Stimulated activated CD8-positive, alpha-beta memory T cell treated with anti-CD3 and anti-CD28 coated beads, Interleukin-7, amount 100 ng/mL, for 1 hour (primary cell): ENCODE measurements at places on chromosomes 2 and 18.

- DNase-seq, result no peak
Measured at GRCh38 chr18:23646282-23646681, 16.4 kb downstream of the ANKRD29 start.

- no peak for DNase-seq
Measured at GRCh38 chr18:28715206-28715605, 538.3 kb upstream of the CDH2 start.

GRCh38 chr2:28362991-28363521, 29.6 kb upstream of the FOSL2 start:
- no peak for DNase-seq

DNA sequence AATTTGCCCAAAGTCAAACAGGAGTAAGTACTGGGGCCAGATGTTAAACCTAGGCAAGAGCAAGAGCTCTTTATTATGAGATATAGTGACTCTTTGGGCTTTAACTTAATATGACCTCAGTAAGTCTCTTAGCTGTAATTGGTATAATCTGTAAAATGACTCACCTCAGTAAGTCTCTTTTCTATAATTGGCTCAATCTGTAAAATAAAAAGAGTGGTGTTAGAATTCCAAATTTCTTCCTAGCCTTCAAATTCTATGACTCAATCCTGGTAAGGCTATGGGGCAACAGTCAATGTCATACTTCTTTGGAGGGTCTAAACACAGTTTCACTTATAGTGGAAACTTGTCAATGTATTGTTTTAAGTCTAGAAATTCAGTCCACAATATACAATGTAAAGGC, 1608.9 kb upstream of the PIK3C3 start:
- DNase-seq, result no peak

GRCh38 chr2:224781400-224781799, 65.2 kb upstream of the CCDC195 start:
- no peak for DNase-seq

DNA sequence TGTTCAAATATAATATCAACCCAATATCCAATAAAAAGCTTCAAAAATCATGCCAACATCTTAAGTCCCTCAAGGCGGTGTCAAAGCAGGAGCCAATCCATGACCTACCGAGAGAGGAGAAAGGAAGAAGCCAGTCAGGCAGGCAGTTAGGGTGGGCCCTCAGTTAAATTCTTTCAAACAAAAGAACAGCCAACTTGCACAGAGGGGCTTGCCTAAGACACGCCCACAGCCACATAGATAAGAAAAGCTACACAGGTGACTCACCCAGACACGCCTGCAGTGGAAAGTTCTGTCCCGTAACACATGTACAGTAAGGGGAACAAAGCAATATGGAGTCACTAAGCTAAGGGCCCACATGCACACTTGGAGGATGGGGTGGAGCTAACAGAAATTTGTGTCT, 61.3 kb downstream of the SP110 start:
- DNase-seq, result no peak

DNA sequence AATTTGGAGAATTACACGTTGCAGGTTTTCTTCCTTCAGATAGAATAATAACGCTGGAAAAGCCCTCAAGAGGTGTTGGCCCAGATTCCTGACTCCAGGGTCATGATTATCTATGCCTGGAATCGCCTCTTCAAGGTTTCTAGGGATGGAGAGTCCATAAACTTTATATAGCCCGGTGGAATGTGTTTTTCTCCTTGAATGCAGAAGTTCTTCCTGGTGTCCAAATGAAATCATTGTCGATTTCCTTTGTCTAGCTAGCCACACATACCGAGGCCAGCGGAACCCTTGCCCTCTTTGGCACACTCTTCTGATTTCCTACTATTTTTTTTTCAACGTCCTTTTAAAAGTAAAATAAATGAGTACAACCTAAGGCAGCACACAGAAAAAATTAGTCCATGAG, 117.8 kb downstream of the PID1 start:
- DNase-seq, result no peak

- no peak for DNase-seq
Measured at GRCh38 chr2:200839513-200839912, 24.9 kb downstream of the CLK1 start.

GRCh38 chr2:8416849-8417832, 264.7 kb upstream of the ID2 start:
- no peak for DNase-seq

GRCh38 chr2:123791684-123792083, 233.4 kb upstream of the CNTNAP5 start:
- DNase-seq, result no peak

DNA sequence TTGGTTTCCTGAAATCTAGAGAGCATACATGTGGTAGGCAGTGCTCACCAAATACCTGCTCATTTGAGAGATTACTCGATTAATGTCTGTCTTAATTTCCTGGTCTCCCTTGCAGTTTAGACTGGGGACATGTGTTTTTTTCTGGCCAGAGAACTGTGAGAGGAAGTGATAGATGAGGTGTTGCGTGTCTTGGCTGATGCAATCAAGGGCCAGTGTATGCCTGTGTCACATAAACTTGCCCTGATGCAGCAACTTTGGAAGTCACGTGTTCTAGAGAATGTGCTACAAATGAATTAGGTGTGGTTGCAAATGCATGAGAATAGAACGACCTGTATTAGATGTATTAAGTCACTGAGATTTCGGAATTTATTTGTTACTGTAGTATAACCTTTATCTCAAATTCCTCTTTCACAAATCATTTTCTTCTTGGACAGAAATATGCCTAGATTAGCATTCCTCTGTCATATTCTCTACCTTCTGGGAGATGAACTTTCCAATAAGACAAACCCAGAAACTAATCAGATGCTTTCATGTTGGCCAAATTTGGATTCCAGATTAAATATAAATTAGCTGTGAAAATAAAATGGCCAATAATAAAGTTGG, 9.9 kb upstream of the IL1A start:
- DNase-seq, result no peak

DNA sequence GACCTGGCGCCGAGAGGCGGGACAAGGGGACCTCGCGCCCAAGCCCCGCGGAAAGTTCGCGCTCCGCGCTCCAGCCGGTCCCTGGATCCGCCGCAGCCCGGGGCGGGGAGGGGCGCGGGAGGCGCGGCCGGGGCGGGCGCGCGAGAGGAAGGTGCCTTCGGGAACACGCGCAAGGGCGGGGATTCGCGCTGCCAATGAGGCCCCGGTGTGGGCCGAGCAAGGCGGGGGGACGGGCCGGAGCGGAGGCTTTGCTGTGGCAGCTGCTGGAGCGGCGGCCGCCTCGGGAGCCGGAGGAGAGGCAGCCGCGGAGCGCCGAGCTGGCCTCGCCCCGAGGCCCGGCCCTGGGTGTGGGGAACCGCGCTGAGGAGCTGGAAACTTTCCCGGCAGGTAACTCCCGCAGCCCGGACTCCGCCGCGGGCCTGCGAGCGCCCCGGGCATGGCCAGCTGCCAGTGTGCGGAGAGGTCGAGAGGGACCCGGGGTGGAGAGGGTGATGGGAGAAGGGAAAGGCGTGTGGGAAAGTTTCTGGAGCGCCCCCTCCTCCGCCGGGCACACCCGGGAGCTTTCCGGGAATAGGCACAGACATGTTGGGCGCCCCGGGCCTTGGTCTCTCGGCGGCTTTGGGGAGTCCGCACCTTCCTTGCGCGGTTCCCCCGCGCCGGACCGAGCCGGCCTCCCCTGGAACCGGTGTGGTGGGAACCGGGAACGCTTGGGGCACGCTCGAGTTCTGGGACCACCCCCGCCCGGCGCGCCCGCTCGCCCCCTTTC, at the start of gene TANC1:
Gene TANC1, plus strand, starts transcription at position 245 of the 766 bp plus-strand sequence. CDS start 97,271 bp downstream, outside the sequence.
- no peak for DNase-seq

GRCh38 chr18:69216321-69216720, 184.4 kb upstream of the DOK6 start:
- no peak for DNase-seq

GRCh38 chr2:3060049-3060448, 317.6 kb downstream of the EIPR1 start:
- no peak for DNase-seq

DNA sequence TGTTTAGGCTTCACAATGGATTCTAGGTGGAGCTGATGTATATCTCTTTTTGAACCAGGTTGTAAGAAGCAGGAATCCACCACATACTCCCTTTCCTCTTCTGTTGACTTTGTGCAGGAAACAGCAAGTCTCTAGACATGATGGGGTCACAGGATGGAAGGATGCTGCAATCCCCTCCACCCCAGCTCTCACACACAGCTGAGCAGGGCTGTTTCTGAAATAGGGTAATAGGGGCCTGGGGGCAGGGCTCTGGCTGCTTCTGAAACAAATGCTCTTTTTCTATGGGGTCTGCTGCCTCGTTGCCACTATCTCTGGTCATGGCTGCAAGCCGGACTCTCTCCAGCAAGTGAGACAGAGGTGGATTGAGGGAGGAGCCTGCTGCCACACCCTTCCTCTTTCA, 148.9 kb downstream of the SOX11 start:
- DNase-seq, result no peak

DNA sequence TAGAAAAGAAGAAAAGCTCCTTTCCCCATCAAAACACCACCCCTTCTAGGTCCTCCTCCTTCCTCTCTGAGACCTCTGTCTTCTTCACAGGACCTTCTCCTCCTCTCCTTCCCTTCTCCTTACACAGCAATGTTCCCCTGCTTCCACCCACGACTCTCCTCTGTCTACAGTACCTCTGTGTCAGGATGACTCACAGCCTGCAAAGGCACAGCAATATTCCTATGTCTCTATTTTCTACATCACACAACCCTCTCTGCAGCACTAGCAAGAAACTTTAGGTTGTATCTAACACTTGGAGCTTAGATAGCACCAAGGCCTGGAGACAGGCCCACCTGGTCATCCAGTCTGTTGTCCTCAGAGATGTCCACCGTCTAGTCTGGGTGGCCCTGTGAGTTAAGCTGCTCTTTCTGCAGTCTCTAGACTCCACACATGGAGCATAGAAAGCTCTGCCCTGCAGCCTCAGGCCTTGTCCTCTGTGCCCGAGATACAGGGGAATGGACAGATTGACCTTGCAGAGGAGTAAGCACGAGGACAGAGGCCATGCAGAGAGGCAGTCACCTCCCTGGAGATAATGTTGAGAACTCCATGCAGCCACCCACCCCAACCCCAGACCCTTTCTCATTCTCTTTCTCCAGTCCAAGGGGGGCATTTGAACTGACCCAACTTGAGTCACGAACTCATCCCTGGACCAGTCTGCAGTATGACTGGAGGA, 212.0 kb downstream of the TNS1 start:
- DNase-seq, result no peak

DNA sequence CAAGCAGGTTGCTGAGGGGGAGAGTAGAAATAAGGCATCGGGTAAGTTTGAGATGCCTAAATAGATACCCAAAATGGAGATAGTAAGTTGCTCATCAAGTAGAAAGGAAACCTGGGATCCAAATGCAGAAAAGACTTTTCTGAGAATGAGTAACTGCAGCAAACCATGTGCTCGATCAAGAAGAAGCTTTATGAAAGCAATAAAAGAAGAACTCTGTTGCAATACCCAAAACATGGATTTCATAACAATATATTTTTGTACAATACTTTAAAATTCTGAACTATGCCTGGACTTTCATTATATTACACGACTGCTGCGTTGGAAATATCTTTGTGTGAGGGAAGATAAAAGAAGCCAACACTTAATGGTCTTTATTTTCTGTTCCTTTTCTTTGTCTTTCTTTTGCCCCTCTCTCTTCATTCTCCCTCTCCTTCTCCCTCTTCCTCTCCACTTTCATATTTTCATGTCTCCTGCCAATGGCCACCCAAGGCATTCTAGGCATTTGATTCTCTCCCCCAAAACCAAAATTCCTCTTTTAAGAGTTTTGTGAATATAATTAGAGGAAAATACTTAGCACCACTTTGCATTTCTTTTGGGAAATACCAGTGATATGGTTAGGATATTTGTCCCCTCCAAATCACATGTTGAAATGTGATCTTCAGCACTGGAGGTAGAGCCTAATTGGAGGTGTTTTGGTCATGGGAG, 257.6 kb downstream of the MREG start:
- DNase-seq, result no peak

- DNase-seq, result no peak
Measured at GRCh38 chr2:198080879-198081765, 276.7 kb downstream of the PLCL1 start.

DNA sequence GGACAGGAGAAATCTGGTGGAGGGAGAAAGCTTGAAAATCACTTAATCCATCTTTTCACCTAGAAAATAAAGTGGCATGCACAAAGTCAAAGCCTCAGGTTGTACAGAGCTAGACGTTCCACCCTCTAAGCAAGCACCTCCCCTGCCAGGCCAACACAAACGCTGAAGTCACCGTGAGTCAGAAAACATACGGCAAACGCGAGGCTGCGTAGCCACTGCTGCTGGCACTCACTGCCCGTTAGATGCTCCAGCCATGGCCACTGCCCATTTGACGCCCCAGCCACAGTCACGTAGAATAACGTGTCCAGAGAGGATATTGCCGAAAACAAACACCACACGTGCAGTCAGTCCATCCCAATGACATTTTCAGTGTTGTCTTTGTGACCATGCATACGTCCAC, 209.7 kb upstream of the PXDN start:
- DNase-seq, result no peak
